T-helper 17 cell (primary cell): ENCODE measurements at places on chromosomes 4 and X.

- peaks cover 86% of the 10 kb centered on the region for H3K27me3 ChIP-seq
- H3K27ac ChIP-seq, result peak overlapping the region; percentile 19
- peaks cover 8% of the 10 kb centered on the region for H3K36me3 ChIP-seq
- H3K4me3 ChIP-seq, result peak overlapping the region; percentile 87
These were observed 559 bp upstream of the FAM47E start for GRCh38 chr4:76250962-76251361.

- peak; percentile 26 for DNase-seq
- peak overlapping the region; percentile 37 for H3K4me3 ChIP-seq
- H3K27ac ChIP-seq, result peak overlapping the region; percentile 85
- H3K36me3 ChIP-seq, result no peaks in the 10 kb centered on the region
These were observed 160.9 kb downstream of the SMIM20 start for GRCh38 chr4:26074712-26075430.

DNA sequence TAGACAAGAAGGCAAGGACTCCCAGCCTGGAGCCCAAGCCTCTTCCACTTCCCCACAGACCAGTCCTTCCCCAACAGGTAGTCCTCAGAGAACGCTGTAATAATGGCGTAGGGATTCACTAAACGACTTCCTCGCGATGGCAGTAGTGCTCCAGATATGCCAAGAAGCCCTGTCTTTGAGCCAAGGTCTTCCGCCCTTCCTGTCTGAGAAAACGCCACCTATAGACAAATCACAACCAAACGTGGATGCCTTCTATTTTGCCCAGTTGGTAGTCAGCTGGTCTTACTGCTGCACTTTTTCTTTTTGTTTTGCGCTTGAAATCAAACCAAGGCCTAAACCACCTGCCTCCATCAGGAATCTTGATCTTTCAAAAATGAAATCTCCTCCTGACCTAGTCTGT, 203.3 kb downstream of the OR13H1 start:
- H3K27ac ChIP-seq, result no peak overlapping the region
- DNase-seq, result no peak
- no peaks in the 10 kb centered on the region for H3K36me3 ChIP-seq
- no peak overlapping the region for H3K4me3 ChIP-seq

- no peaks in the 10 kb centered on the region for H3K27me3 ChIP-seq
- H3K4me1 ChIP-seq, result peaks cover 7% of the 10 kb centered on the region
- no peaks in the 10 kb centered on the region for H3K36me3 ChIP-seq
- no peak overlapping the region for H3K27ac ChIP-seq
- H3K4me3 ChIP-seq, result no peak overlapping the region
These were observed 46.2 kb downstream of the SLC9A7 start for GRCh38 chrX:46712764-46713163.

- H3K27me3 ChIP-seq, result no peaks in the 10 kb centered on the region
- peaks cover 2% of the 10 kb centered on the region for H3K4me1 ChIP-seq
- peak; percentile 19 for DNase-seq
- no peak overlapping the region for H3K4me3 ChIP-seq
- H3K36me3 ChIP-seq, result no peaks in the 10 kb centered on the region
- no peak overlapping the region for H3K27ac ChIP-seq
These were observed 62.8 kb upstream of the EGFL6 start for GRCh38 chrX:13506574-13506973.

DNA sequence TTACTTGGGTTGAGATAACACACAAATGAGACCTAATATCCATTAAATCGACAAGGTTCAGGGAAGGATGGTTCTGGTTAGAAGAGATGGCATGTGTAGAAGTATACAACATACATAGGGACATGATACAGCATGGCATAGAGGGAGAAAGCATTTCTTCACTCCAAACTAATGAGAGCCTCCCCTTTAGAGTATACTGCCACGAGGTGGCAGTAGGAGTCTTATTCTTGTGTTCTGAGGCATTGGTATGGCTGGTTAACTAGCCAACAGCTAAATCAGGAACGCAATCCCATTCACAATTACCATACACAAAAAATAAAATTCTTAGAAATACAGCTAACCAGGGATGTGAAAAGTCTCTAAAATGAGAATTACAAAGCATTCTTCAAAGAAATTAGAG, 29.1 kb upstream of the TRO start:
- peaks cover 2% of the 10 kb centered on the region for H3K36me3 ChIP-seq
- H3K27me3 ChIP-seq, result peaks cover 17% of the 10 kb centered on the region
- no peak overlapping the region for H3K4me3 ChIP-seq
- H3K27ac ChIP-seq, result no peak overlapping the region

DNA sequence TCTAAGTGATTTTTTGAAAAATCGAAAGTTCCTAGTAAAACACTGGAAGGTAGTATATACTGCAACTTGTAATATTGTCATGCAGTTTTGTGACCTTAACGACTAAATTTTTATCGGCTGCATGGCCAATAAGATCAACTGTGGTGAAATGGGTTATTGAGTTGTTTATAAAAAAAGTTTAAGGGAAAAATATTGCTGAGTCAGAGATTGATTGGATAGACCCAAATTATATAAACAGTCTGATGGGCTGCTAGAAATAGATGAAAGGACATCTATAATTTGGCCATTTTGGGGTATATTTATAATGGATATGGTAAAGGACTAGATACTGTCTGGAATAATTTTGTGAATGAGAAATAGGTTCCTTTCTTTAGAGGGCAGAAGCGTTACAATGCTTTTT, 56.2 kb downstream of the MGST2 start:
- peaks cover 5% of the 10 kb centered on the region for H3K27me3 ChIP-seq
- H3K4me3 ChIP-seq, result no peak overlapping the region
- H3K27ac ChIP-seq, result no peak overlapping the region
- H3K4me1 ChIP-seq, result peaks cover 2% of the 10 kb centered on the region

GRCh38 chr4:176134670-176135069, 60.7 kb downstream of the SPATA4 start:
- H3K27me3 ChIP-seq, result no peaks in the 10 kb centered on the region
- H3K4me3 ChIP-seq, result no peak overlapping the region
- H3K36me3 ChIP-seq, result peaks cover 2% of the 10 kb centered on the region
- no peak overlapping the region for H3K27ac ChIP-seq

- H3K27ac ChIP-seq, result no peak overlapping the region
- no peaks in the 10 kb centered on the region for H3K36me3 ChIP-seq
- H3K4me1 ChIP-seq, result peaks cover 2% of the 10 kb centered on the region
These were observed 19.1 kb upstream of the ZXDA start for GRCh38 chrX:57929373-57929772.

DNA sequence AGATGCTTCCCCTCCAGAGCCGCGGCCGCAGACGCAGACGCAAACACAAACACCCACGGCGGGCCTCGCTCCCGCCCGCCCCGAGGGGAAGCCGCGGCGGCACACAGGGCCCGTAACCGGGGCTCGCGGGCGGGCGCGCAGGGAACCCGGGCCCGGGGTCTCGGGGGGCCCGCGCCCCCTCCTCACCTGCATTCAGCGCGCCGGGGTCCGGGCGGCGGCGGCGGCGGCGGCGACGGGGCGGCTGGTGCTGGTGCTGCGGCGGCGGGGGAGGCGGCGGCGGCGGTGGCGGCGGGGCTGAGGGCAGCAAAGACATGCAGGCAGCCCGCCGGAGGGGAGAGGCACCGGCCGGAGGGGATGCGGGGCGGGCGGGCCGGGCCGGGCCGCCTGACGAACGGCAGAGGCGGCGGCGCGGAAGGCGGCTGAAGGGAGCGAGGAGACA, 255 bp upstream of the CNOT6L start:
- peaks cover 14% of the 10 kb centered on the region for H3K36me3 ChIP-seq
- H3K27me3 ChIP-seq, result no peaks in the 10 kb centered on the region
- H3K4me1 ChIP-seq, result peaks cover 49% of the 10 kb centered on the region
- peak; percentile 75 for DNase-seq
- peak overlapping the region; percentile 99 for H3K4me3 ChIP-seq
- H3K27ac ChIP-seq, result peak overlapping the region; percentile 99

DNA sequence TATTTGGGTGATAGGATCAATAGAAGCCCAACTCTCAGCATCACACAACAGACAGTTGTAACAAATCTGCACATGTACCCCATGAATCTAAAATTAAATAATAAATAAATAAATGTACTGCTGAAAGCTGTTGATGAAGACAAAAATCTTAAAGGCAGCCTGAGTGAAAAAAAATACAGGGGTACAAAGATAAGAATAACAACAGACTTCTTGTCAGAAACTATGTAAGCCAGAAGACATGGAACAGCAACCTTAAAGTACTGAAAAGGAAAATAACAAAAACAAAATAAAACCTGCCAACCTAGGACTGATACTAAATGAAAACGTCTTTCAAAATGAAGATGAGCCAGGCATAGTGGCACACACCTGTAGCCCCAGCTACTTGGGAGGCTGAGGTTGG, 25.0 kb upstream of the PDLIM5 start:
- no peak overlapping the region for H3K4me3 ChIP-seq
- H3K4me1 ChIP-seq, result no peaks in the 10 kb centered on the region
- peaks cover 2% of the 10 kb centered on the region for H3K36me3 ChIP-seq
- DNase-seq, result no peak
